Astrocyte (in vitro differentiated cells and primary cell): ENCODE measurements at places on chromosomes 12 and 14. TPM values are rescaled to one million over a fixed set of nuclear protein-coding genes. Genes with fewer than 3 reads are reported as not detected.

OR4K13 gene
- not detected in 2 replicates for total RNA-seq

MMP19 gene
- total RNA-seq, result 3.6 and 4.7 TPM in 2 replicates

NOVA1 gene
- 8.4 and 8.9 TPM in 2 replicates for total RNA-seq

GRCh38 chr12:24550609-24551008 is 398.3 kb downstream of the BCAT1 start:
- no peak for DNase-seq
